ENCODE measurements at places on chromosomes 3 and 15.

DNA sequence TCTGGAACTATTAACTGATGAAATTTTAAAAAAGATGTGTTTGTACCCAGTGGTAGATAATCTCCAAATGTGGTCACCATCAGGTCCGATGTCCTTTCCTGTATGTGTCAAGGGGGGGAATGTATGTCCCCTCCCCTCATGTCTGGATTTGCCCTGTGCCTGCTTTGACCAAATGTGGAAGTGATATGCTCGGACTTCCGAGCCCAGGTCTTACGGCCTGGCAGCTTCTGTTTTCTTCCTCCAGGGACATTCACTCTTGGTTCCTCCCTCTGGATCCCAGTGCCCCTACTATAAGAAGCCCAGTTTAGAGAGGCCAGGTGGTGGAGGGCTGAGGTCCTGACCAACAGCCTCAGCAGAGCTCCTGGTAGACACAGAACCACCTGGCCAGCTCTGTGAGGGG, 75.5 kb downstream of the CCR1 start:
- DNase-seq = no peak

DNA sequence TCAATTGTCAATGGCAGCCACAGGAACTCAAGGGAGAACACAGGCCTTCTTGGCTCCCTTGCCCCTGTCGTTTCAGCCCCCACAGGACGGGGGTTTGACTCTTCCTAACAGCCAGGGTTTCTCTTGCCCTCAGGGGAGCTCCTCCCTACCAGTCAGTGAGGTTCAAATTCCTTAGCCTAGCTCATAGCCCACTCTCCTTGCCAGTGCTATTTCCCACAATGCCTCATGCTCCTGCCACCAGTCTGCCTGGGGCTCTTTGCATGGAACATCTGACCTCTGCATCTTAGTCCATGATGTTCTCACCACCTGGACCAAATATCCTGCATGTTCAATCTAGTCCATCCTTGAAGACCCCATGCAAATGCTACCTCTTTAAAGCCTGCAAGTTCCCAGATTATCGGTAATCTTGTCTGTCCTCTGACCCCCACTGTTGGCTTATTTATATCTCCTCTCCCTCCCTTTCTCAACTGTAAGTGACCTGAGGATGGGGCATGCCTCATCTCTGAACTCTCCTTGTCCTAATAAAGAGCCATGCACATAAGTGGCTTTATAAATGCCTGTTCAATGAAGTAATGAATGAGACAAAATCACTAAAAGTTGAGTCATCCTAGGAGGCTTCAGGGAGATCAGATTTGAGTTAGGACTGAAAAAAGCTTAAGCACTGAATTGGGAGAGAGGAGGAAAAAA, 78.0 kb downstream of the MYO1E start:
- no peak for DNase-seq

DNA sequence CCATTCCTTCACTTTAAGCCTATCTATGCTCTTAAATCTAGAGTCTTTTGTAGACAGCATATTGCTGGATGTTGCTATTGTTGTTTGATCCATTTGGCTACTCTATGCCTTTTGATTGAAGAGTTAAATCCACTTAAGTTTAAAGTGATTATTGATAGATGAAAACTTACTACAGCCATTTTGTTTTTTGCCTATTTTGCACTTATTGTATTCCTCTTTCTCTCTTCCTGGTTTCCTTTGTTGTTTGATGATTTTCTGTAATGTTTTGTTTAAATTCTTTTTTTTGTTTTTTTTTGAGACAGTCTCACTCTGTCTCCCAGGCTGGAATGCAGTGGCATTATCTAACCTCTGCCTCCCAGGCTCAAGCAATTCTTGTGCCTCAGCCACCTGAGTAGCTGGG, 19.8 kb downstream of the IQCF6 start:
- no peak for DNase-seq

GRCh38 chr3:76040946-76041345, 255.6 kb upstream of the ZNF717 start:
- DNase-seq = no peak

- DNase-seq = no peak
Observed at GRCh38 chr3:109071350-109072142, 46.4 kb downstream of the MORC1 start.

DNA sequence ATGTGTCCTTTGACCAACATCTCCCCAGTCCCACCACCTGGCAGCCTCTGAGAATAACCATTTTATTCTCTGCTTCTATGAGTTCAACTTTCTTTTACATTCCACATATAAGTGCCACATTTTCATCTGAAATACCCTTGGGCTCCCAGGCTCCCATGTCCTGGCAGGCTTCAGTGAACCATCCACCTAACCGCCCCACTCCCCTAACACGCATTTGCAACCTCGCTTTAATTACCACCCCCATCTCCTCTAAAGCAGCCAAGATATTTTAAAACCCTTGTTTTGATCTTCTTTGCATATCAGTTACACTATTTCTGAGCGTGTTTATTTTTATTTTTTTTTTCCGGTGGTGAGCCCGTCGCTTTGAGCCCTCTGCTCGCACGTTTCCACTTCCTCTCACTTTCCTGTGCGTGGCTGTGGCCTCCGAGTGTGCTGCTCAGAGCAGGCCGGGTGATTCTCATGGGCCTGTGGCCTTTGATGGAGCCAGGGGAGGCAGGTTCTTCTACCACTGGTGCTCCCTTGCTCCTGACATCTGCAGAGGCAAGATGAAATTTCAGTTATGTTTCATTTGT, 195.4 kb upstream of the LPP start:
- peak; percentile 67 for DNase-seq

GRCh38 chr3:115660646-115661337, 37.5 kb downstream of the GAP43 start:
- no peak for DNase-seq

DNA sequence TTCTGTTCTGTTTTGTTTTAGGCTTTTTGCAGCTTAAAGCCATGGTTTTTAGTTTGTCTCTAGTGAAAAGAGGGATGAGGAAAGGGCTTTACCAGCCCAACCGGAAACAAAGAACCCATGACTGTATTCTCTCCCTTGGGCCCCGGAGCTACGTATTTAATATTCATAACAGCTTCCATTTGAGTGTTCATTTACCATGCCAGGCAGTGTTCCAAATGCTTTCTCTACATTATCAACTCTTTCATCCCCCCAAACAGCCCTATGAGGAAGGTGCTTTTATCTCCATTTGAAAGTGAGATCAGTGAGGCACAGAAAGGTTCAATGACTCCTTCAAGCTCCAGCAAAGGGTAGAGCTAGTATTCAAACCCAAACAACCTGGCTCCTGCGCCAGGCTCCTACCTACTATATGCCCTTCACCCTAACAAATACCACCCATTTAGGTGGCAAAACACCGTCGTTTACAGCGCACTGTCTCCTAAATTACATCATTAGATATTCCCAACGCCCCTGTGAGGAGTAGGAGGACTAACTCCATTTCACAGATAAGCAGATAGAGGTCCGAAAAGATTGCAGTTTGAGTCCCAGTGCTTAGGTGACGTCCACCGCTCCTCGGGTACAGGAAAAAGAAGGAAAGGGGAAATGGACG, 27.9 kb downstream of the GTPBP8 start:
- DNase-seq = no peak

DNA sequence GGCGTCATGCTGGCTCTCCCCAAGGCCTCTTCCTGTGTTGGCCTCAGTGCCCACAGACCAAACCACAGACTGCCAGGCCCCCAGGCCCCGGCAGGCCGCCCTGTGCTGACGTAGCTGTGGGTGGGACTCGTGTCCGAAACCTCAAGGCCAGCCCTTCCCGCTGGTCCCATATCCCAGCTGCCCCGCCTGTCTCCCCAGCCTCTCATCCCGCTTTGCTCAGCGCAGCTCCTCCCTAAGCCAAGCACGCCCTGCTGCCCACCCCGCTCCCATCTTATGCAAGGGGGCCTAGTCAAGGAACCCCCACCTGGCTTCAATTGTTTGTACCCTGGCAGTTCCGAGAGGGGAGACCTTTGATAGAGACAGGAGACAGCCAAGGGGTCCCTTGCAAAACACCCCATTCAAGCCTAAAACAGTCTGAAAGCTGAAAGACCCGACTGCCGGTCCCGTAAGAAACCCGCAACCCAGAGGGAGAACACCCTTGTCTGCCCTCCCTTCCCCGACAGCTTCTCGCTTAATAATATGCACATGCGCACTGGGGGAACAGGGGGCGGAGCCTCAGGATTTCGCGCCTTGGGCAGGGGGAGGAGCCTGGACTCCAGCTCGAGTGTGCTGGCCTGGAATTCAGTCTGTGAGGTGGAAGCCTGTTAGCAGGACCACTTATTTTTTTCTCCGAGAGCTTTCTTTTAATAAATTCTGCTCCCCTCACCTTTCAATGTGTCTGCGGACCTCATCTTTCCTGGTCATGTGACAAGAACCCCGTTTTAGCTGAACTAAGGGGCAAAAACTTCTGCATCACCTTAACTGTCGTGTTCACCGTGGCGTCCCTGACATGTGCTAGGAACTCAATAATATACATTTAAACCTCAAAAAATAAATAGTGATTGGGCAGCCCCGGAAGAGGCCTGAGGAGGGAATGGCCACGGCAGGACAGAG, 17.2 kb downstream of the TNFAIP8L3 start:
- DNase-seq = peak; percentile 79

DNA sequence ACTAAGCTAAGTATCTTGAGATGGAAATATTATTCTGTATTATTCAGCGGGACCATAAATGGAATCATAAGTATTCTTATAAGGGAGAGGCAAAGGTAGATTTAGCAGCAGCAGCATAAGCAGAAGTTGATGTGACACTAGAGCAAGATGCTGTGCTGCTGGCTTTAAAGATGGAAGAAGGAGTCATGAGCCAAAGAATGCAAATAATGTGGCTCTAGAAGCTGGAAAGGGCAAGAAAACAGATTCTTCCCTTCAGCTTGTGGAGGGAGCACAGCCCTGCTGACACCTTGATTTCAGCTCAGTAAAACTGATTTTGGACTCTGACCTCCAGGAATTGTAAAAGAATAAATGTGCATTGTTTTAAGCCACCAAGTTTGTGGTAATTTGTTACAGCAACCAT, 144.2 kb upstream of the ANKRD28 start:
- DNase-seq = no peak

DNA sequence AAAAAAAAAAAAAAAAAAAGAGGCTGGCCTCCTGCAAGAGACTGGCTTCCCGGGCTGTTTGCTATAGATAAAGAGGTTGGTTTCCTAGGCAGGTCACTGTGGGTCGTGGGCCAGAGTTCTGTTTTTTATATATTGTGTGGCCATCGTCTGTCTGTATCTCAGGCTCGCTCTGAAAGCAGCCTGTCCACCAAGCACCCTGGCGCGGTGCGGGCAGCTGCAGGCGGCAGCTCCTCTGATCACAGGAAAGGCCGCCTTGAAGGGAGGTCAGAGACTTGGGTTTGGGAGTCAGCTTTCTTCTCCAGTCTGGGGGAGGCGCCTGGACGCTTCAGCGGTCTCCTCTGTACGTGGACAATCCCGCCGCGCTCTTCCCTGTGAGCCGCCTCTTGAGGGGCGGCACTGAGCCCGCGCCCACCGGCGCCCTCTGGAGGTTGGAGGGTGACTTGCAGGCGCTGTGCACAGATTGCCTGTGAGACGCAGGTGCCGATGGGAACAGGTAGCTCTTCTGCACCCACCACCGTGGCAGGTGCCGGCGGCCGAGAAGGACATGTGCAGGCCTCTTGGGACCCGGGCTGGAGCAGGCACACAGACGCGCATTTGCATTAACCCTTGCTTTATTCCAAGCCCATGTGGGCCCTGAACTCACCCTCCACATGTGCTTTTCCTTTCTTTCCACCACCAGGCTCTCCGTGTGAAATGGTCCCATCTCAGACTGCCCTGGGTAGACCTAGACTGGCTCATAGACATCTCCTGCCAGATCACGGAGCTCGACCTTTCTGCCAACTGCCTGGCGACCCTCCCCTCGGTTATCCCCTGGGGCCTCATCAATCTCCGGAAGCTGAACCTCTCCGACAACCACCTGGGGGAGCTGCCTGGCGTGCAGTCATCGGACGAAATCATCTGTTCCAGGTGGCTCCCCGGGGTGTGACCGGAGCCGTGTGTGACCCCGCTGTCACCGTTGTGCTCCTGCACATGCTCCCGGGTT, 89.3 kb downstream of the LRRK1 start:
- DNase-seq = peak; percentile 98

DNA sequence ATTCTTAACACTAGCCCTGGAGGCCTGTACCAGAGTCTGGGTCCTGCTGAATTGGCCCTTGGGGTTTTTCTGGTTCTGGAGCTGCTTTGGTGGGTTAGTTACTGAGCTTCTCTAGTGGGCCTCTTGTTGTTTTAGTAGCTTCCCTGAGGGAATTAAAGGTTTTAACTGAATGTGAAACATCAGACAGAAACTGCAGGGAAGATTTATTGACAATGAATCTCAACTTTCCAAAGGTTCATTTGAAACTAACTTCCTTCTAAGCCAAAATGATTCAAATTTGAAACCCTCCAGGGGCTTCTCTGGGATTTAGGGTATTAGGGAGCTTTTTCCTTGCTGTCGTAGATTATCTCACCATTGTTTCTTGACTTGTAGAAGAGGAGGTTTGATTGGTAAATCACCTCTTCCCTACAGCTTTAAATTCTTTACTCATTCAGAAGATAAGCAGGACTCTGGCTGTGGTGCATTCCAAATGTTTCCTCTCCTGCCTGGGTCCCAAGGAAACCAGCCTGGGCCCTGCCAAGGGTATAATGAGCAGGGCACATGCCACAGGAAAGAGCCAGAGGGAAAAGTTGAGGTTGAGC, 71.0 kb downstream of the TP63 start:
- DNase-seq = no peak

- no peak for DNase-seq
Observed at GRCh38 chr3:123791898-123792297, 92.2 kb downstream of the MYLK start.

DNA sequence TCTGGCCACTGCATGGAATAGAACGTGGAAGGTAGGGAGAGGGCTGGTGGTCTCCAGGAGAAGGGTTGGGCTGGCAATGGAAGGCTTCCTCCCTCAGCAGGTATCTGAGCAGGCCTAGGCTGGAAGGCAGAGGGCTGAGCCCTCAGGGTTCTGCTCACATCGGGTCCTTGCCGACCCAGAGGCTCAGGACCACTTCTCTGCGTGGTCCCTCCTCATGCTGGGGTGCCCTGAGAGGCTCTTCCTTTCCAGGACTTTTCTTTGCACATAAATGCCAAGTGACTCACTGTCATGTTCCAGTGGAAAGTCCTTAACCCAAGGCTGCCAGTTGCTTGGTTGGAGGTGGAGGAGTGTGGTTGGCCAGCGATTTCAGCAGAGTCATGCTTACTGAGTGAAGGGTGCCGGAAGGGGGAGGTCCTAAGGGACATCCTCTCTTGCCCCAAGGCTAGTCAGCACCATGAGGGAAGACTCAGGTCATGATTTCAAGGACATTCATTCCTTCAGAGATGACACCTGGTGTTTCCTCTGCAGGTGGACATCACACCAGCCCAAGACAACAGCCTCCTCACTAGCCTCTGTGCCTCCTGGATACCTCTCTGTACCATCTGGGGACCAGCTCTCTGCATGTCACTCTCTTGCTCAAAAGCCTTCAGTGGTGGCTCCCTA, 8.2 kb downstream of the SLC6A6 start:
- no peak for DNase-seq

- no peak for DNase-seq
Observed at GRCh38 chr3:182596676-182597410, 196.5 kb upstream of the ATP11B start.

GRCh38 chr3:59084583-59084982, 34.8 kb upstream of the CFAP20DC start:
- no peak for DNase-seq
